ENCODE measurements at places on chromosomes 16 and 17. TPM values are rescaled to one million over a fixed set of nuclear protein-coding genes. Genes with fewer than 3 reads are reported as not detected.

Gene SOCS1
- 8.8 TPM for total RNA-seq

Gene NPIPA5
- total RNA-seq = 3.6 TPM

Gene FGF11
- not detected for total RNA-seq

Gene MSRB1
- total RNA-seq = 17.8 TPM

Gene SARM1
- 11.6 TPM for total RNA-seq

Gene CCDC78
- total RNA-seq = not detected

Gene WWOX
- total RNA-seq = 46.8 TPM

Gene TPSB2
- 22.0 TPM for total RNA-seq

Gene NPEPPS
- total RNA-seq = 109 TPM

Gene BICDL2
- total RNA-seq = 0.36 TPM
